ENCODE measurements at places on chromosomes 7 and 10. TPM values are rescaled to one million over a fixed set of nuclear protein-coding genes. Genes with fewer than 3 reads are reported as not detected.

DNA sequence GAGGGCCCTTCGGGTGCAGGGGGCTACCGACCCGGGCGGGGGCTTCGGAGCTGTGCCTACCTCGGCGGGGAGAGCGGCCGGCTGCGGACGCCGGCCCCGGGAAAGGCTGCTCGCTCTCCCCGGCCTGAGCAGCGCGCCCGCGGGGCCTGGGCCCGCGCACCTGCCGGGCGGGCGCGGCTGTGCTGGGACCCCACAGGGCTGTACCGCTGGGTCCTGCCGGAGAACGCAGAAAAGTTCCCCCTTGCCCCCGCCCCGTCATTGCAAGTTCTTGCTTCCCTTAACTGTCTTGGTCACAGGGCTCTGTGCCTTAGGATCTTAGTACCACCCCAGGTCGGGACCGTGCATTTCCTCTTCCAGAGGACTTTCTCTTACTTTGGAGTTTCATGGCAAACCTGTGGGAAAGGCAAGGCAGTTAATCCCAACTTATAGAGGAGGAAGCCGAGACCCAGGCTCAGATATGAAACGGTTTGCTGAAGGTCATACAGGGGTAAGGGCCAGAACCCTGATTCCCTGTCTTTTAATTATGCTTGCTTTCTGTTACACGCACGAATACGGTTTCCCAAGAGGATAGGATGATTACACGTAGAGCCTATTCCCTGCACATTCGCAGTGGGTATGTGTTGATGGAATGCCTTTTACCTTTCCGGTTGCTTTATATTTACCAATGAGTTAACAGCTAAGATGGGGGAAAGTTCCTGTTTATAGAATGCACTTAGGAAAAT is 652 bp downstream of the PCGF5 start:
- peaks cover 34% of the 10 kb centered on the region for H3K4me1 ChIP-seq
- peak overlapping the region; percentile 81 for H3K4me3 ChIP-seq
- peaks cover 6% of the 10 kb centered on the region for H3K36me3 ChIP-seq

- H3K27me3 ChIP-seq: no peaks in the 10 kb centered on the region
- no peak overlapping the region for H3K4me3 ChIP-seq
- DNase-seq: peak; percentile 75
- H3K4me1 ChIP-seq: peaks cover 71% of the 10 kb centered on the region
- no peaks in the 10 kb centered on the region for H3K36me3 ChIP-seq
- peak overlapping the region; percentile 74 for H3K27ac ChIP-seq
Observed at GRCh38 chr7:85000735-85001350, 186.0 kb downstream of the SEMA3D start.

DNA sequence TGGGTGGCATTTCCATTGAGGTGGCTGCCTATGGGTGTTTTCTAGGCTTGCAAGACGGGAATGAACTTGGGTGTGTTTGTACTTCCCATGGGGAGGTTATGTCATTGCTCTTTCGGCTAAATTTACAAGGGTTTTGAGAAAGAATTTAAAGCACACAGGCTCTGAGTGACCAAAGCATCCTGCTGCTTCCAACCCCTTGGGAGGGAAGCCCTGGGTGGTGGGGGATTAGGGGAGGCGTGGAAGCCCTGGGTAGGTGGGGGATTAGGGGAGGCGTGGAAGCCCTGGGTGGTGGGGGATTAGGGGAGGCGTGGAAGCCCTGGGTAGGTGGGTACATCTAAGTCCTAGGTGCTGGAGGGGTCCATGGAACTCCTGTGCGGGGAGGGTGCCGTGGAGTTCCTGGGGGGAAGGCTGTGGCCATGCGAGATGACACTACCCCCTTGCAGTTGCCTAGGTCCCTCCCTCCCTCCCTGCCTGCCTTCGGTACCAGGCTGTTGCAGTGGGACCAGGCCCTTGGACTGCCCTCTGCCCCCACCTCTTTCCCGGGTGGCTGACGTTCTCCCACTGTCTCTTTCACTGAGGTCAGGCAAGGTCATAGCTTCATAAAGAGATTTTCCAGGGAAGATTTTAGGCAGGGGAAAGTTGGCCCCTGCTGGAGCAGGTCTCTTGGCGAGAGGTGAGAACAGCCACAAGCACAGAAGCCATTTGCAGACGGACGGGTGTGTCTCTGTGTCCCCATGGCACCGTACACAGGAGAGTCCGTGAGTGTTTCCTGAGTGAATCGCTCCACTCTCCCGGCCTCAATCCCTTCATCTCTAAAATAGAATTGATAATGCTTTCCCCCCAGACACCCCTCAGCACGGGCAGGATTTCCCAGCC is 19.5 kb downstream of the PRF1 start:
- no peak overlapping the region for H3K27ac ChIP-seq
- no peak overlapping the region for H3K4me3 ChIP-seq
- H3K4me1 ChIP-seq: peaks cover 20% of the 10 kb centered on the region
- H3K27me3 ChIP-seq: peaks cover 12% of the 10 kb centered on the region
- no peak for DNase-seq
- H3K36me3 ChIP-seq: no peaks in the 10 kb centered on the region

DNA sequence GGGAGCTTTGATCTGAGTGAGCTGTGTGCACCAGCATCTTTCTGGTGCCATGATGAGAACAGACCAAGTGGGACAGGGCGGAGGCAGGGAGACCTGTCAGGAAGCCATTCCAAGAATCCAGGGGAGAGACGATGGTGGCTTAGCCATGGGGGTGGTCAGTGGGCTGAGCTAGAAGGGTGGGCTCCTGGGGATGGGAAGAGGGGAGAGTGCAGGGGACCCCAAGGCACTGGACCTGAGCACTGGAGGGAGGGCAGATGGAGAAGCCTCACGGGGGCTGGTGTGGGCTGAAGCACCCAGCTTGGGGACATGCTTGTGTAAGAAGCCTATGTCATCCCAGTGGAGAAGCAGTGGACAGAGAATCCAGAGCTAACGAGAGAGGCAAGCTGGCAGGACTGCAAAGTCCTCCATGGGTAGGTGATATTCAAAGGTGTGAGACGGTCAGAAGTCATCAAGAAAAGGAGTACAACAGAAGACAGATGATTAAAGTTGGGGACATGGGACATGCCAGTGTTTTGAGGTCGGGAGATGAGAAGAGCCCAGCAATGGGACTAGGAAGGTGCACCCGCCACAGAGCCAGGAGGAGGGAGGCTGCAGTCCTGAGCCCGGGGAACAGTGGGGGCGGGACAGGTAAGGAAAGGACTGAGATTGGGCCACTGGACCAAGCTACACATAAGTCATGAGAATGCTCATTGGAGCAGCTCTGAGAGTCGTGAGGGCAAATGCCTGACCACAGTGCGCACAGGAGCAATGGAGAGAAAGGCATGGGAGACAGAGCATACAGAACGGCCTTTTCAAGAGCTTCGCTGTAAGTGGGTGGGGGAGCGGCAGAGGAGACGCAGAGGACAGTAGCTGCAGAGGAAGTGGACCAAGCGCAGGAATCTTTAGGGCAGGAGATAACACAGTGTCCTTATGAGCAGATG is 72.0 kb downstream of the GRID1 start:
- no peak overlapping the region for H3K4me3 ChIP-seq
- H3K36me3 ChIP-seq: no peaks in the 10 kb centered on the region
- no peaks in the 10 kb centered on the region for H3K27me3 ChIP-seq
- no peak overlapping the region for H3K27ac ChIP-seq

DNA sequence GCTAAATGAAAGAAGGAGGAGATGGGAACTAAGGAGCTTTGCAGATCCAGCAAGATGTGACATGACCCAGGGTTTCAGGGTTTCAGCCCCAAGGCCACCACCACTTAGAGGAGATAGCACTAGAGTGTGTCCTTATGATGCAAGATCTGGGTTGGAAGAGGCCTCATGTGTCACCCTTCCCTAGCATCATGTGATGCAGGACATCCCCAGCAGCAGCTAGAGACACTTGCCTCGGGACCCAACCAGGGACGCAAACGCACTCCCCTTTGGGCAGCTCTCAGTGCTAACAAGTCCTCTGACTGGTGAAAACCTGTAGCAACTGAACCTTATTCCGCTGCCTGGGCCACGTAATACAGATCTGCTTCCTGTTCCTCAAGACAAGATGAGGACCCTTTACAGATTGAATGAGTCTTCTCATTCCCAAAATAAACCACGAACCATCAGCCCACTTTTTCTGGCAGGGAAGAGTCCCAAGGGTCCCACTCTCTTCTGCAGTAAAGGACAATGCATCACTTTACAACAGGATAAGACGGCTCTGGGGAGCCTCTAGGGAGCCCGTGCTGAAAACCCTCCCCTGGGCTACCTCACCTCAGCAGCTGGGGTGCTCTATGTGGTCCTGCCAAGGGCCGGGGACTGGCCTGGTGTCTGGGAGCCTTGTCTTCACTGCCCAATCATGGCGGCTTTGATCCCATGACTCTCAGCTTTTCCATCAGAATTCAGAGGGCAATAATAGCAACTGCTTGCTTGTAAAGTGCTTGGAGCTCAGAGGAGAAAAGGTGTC is 44.8 kb upstream of the GDF10 start:
- peaks cover 2% of the 10 kb centered on the region for H3K4me1 ChIP-seq
- DNase-seq: peak; percentile 62
- no peaks in the 10 kb centered on the region for H3K36me3 ChIP-seq
- H3K4me3 ChIP-seq: no peak overlapping the region
- H3K27me3 ChIP-seq: peaks cover 12% of the 10 kb centered on the region
- H3K27ac ChIP-seq: no peak overlapping the region

DNA sequence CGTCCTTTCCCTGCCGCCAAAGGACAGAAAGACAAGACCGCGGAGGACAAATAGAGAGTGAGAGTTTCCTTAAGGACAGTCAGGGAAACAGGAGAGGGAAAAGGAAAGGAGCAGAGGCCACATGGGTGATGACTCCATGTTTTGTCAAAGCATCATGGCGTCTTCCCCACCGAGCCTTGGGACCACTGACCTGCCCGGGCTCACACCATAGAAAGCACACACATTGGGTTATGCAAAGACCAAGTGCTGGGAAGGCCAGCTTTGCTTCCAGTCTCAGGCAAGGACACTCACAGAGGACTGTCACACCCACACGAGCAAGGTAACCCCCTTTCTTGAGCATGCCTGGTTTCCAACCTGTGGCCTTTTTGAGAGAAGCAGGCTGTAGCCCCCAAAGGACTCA is 23.3 kb upstream of the HABP2 start:
- DNase-seq: no peak
- H3K36me3 ChIP-seq: no peaks in the 10 kb centered on the region
- H3K4me1 ChIP-seq: peaks cover 5% of the 10 kb centered on the region

DNA sequence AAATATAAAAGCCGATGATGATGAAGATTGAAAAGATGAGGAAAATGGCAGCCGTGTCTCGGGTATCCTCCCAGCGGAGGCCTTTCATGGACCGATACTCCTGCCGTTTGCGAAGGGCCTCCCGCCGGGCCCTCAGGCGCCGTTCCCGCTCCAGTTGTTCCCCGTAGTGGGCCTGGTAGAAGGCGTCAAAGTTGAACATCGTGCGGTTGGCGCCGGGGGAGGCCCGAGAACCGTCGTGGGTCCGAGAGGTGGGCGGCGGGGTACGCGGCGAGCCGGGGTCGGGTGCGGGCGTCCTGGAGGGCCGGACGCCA is 553 bp downstream of the DNAJC30 start:
- H3K27me3 ChIP-seq: no peaks in the 10 kb centered on the region
- H3K27ac ChIP-seq: peak overlapping the region; percentile 95
- peak overlapping the region; percentile 95 for H3K4me3 ChIP-seq
- peaks cover 33% of the 10 kb centered on the region for H3K4me1 ChIP-seq
- no peak for DNase-seq

DNA sequence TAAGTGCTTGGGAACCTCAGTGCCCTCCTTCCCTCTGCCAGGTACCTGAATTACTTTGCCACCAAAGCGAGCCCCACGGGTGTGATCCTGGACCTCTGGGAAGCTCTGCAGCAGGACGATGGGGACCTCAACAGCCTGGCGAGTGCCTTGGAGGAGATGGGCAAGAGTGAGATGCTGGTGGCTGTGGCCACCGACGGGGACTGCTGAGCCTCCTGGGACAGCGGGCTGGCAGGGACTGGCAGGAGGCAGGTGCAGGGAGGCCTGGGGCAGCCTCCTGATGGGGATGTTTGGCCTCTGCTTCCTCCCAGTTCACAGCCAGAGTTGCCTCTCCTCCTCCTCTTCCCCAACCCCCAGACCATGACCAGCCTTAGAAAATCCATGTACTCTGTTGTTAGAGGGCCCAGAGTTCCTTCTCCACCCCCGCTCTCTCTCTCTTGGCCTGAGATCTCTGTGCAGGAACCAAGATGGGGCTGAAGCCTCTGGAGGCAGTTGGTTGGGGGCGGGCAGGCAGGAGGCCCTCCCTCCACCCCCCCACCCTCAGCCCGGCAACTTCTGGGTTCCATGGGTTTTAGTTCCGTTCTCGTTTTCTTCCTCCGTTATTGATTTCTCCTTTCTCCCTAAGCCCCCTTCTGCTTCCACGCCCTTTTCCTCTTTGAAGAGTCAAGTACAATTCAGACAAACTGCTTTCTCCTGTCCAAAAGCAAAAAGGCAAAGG is 19.8 kb upstream of the SLC29A3 start:
- H3K27ac ChIP-seq: no peak overlapping the region
- no peak overlapping the region for H3K4me3 ChIP-seq
- H3K27me3 ChIP-seq: no peaks in the 10 kb centered on the region
- peaks cover 2% of the 10 kb centered on the region for H3K36me3 ChIP-seq

DNA sequence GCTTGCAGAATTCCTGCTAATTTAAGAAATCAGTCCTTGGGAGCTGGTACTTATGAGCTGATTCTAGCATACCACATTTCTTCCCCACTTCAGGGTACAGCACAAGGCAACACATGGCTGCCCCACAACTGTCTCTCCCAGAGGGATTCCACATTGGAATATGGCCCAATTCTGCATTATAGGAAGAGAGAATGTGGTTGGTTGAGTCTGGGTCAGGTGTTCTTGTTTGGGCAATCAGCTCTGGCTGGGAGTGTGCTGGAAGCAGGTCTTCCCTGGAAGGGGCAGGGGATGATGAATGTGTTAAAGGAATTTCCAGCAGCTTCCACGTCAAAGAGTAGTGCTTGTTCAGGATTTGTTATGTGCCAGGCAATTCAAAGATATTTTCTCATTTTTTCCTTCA is 95.7 kb downstream of the BUB3 start:
- peaks cover 2% of the 10 kb centered on the region for H3K27me3 ChIP-seq
- H3K4me1 ChIP-seq: no peaks in the 10 kb centered on the region
- H3K36me3 ChIP-seq: no peaks in the 10 kb centered on the region
- H3K27ac ChIP-seq: no peak overlapping the region

- H3K4me3 ChIP-seq: no peak overlapping the region
- DNase-seq: no peak
- H3K36me3 ChIP-seq: no peaks in the 10 kb centered on the region
- no peak overlapping the region for H3K27ac ChIP-seq
Observed at GRCh38 chr10:60021361-60021760, 115.0 kb upstream of the CCDC6 start.

Gene ADRB1
- 0.68 TPM for total RNA-seq

Gene GIMAP2
- total RNA-seq: not detected

Gene RARRES2
- total RNA-seq: not detected

Gene ARID5B
- total RNA-seq: 87.3 TPM

Gene HTRA1
- 1,546 TPM for total RNA-seq

Gene LIPF
- not detected for total RNA-seq

Gene TDRD1
- not detected for total RNA-seq
